ENCODE measurements at places on chromosomes 4 and X.
A peak's percentile ranks its signal among the peaks of the same experiment; 100 is the strongest.

DNA sequence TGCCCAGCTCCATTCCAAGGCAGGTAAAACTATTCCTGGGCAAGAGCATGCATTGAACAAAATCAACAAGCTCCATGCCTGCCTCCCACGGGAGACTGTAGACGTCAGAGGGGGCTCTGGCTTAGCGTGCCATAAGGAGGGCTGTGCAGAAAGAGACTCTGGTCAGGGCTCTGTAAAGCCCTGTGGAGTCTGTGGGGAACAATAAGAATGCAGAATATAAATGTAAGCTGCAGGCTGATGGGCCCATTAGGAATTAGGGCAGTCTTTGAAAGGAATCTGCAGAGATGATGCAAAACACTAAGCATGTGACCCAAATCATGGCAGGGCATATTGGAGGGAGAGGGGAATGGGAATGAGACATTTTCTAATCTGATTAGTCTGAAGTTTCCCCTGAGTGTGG lies 170.3 kb downstream of the EFHC2 start:
- DNase-seq, result no peak

DNA sequence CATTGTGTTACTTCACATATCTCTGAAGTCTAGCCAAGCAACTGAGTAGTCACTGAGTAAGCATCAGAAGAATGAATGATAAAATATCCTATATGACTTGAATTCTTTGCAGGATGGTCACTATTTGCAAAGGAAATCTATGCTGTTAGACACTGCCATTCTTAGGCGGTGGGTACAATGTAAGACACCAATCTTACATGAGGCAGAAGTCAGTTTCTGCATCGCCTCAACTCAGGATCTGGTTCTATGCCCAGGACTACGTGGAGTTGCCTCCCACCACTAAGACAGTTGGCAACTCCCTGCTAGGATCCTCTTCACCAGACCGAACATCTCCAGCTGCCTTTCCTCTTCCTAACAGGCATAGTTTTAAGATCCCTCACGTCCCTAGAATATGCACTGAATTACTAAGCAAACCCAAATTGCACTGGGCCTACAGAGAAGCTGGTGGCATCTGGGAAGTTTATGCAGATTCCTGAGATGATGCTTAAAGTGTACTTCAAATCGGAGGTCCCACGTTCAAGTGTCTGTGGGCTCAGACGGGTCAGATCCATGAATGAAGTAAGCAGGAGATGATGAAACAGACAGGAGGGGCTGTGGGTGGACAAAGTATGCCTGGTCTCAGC lies 45.6 kb downstream of the SEL1L3 start:
- DNase-seq, result no peak

GRCh38 chr4:8407316-8407715 lies 33.2 kb downstream of the ACOX3 start:
- no peak for DNase-seq

- no peak for DNase-seq
These were observed 34.1 kb upstream of the AFF2 start for GRCh38 chrX:148466292-148466691.

GRCh38 chr4:2219233-2219760 lies 22.6 kb downstream of the HAUS3 start:
- no peak for DNase-seq

GRCh38 chrX:15673970-15674369 lies 9.4 kb upstream of the CLTRN start:
- DNase-seq, result no peak

DNA sequence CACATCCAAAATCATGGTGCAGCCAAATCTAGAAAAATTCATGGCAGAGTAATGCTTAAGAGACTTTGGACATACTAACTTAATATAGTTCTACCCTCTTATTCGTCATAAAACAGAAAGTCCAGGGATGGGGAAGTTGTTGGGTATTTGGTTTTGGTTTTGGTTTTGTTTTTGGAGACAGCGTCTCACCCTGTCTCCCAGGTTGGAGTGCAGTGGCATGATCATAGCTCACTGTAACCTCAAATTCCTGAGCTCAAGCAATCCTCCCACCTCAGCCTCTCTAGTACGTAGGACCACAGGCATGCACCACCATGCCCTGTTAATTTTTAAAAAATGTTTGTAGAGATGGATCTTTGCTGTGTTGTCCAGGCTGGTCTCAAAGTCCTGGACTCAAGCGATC lies 271.8 kb upstream of the TENM3 start:
- no peak for DNase-seq

DNA sequence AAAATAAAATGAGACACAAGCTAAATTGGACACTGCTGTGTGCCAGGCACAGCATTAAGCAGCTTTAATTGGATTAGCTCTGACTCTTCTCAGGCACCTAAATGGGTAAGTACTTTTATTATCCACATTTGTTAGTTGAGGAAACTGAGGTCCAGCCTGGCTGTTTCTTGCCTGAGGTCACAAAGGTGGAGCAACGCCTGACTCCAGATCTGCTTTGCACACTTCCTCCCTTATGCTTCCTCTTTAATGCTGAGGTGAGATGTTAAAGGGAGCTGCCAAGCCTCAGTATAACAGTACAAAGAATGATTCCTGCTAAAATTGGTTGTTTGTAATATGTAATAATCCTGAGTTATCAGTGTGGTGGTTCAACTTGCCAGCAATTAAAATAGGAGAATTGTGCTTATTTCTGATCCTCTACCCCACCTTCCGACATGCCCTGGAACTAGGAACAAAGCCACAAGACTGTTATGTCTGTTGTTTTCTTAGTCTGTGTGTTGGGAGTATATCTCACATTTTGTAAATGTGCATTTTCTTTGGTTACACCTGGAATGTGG lies 74.4 kb downstream of the AFF1 start:
- DNase-seq, result no peak

DNA sequence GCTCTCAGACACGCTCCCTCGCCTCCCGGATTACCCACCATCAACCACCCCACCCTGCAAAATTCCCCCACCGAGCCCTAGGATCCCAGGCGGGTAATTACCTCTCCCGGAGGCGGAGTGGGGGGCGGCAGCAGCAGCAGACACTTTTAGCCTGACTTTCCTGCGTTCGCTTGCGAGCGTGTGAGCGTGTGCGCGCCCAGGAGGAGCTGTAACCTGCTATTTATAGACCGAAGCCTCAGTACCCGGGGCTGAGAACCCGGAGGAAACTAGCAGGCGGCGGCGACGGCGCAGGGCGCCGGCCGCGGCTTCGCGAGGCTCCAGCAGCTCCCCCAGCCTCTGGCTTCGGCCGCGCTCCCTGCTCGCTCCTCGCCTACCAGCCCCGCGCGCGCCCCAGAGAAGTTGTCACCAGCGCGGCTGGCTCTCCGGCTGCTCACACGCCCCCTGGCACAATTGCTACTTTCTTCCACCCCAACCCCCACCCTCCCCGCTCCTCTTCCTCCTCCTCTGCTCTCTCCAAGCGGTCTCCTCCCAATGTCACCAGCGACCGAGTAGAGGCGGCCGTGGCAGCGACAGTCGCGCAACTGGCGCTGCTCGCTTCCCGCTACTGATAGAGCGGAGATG lies at the start of gene INPP4B:
INPP4B (minus strand) TSS at position 194 of the 621 bp plus-strand sequence.
- DNase-seq, result no peak

DNA sequence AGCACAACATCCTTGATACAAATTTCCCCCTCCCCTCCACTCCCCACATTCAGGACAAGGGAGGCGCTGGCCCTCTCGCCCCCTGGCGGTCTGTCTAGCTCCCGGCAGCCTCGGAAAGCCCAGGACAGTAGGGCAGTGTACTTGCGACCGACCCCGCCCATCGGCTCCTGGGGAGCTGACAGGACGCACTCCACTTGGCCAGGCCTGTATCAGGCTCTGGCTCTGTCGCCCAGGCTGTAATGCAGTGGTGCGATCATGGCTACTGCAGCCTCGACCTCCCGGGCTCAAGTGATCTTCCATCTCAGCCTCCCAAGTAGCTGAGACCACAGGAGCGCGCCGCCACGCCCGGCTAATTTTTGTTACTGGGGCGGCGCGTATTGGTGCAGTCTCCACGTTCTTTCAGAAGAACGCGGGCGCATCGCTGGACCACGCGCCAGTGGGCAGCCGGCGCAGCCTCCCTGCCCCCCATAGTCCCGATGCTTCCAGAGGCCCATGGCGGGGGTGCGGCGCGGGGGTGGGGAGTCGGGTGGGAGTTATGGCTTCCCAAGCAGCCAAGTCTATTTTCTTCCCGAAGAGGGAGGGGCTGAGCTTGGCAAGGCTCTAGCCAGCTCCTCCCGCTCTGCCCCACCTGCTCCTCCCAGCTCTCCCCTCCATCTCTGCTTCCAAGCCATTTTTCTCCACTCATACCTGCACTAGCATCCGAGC lies 7.8 kb upstream of the AKAP14 start:
- DNase-seq, result peak; percentile 31

DNA sequence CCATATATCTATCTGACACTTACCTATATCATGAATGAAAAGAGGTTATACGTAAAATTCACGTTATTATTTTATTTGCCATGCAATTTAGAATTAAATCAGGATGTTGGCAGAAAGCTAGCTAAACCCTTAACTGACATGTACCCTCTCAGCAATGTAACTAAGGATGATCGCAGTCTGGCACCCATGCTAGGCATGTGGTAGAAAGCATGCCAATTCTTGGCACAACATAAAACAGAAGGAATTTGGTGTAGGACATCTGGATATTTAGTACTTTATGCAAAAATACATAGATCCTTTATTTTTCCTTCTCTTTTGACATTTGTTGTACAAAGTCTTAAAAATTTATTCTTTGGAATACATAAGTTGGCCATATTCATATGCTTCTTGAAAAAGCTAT lies 436.8 kb upstream of the FAT1 start:
- DNase-seq, result no peak

DNA sequence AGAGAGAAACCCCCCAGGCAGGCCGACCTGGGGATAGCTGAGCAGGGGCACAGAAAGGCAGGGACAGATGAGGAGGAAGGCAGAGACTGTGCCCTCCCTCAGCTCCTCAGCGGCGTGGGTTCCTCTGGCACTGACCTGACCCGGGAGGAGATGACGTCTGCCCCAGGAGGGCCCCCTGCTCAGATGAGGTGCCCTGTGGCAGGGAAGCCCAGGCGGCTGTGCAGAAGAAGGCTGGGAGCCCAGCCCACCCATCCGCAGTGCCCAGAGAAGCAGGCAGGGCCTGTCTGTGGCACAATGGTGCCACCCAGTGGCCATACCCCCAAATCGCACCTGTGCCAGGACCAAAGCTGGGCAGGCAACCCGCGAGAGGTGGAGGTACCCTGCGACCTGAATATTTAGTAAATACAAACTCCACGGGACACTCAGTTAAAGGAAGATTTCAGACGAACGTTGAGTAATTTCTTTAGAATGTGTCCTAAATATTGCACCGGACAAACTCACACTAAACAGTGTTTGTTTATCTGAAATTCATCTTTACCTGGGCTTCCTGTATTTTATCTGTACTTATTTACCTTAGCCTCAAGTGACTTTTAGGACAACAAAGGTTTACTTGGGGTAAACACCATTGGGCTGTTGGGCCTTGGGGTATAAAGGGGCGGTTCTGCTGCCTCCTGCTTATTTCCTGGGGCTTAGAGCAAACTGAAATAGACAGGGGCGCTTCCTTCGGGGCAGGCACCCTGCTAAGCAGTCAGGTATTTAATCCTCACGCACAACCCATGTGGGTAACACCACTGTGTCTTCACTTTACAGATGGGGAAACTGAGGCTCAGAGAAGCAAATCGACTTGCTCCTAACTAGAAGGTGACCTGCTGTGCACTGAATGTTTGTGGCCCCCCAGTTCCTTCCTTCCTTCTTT lies 46.5 kb upstream of the HMX1 start:
- peak; percentile 26 for DNase-seq

DNA sequence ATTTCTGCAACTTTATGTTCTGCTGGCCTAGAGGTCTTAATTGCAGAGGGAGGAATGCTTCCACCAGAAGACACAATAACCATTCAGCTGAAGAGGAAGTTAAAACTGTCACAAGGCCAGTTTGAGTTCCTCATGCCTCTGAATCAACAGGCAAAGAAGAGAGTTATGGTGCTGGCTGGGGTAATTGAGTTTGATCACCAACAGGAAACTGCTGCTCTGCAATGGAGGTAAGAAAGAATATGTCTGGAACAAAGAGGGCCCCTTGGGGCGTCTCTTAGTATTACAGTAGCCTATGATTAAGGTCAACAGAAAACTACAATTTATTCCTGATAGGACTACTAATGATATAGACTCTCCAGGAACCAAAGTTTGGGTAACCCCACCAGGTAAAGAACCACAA lies 744.0 kb downstream of the FSTL5 start:
- DNase-seq, result peak; percentile 15

- DNase-seq, result no peak
These were observed 20.7 kb downstream of the KIAA0232 start for GRCh38 chr4:6803246-6803645.

GRCh38 chrX:42495139-42495538 lies 282.8 kb downstream of the PPP1R2C start:
- no peak for DNase-seq

GRCh38 chr4:78939667-78940008 lies 400 bp upstream of the PAQR3 start:
- no peak for DNase-seq

DNA sequence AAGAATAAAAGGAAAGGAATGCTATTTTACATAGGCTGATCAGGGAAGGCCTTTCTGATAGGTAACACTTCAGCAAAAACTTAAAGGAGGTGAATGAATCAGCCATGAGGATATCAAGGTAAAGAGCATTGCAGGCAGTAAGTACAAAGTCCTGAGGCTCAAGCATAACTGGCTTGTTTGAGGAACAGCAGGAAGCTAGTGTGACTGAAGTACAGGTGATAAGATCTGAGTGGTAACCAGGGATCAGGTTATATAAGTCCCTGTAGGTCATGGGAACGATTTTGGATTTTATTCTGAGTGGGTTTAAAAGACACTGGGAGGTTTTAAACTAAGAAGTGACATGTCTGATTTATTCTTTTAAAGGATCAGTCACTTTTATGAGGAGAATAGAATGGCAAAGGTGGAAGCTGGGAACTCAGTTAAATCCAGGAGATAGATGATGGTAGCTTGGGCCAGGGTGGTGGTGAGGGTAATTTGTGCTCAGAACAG lies 47.1 kb upstream of the THOC2 start:
- DNase-seq, result no peak

DNA sequence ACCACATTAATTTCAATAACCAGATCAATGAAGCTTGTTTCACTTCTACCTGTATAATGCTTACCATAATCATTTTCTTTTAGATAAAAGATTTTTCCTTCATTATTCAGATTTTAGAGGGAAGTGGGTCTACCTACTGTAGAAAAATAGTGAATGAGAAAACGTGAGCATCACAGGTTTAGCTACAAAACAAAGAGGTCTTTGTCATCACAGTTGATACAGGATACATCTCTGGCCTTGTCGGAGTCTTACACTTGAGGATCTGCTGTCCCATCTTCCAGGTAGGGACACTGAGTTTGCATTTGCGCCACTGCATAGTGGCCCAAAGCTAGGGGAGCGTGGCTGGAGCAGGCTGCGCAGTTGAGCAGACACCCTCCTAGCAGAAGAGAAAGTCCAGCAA lies 710 bp downstream of the CLDN24 start:
- DNase-seq, result peak; percentile 75

- DNase-seq, result no peak
These were observed 62.8 kb downstream of the NUDT10 start for GRCh38 chrX:51395480-51395809.

GRCh38 chr4:34182306-34182705 lies 2062.0 kb downstream of the ARAP2 start:
- no peak for DNase-seq

- peak; percentile 67 for DNase-seq
These were observed 666.0 kb downstream of the GRID2 start for GRCh38 chr4:92969650-92970379.

Data from COLO829 (cell line).